ENCODE measurements at places on chromosomes 6 and 20.
A peak's percentile ranks its signal among the peaks of the same experiment; 100 is the strongest.

DNA sequence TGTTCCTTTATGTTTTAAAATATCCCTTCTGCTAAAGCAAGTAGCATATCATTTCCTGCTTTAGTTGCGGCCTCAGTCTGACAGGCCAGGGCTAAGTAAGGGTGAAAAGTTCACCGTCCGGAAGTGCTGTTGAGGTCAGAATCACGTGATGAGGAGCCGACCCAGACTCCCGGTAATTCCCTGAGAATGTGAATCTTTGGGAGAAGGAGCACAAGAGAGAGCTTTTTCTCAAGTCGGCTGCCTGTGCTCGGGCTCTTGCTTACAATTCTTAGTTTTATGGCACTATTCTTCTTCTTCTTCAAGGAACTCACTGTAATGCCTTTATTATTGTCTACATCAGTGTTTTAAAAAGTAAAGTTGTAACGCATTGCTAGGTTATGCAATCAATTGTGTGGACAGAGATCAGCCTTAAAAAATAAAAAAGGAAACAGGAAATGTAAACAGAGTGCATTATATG lies 309.3 kb downstream of the PRL start:
- DNase-seq, result peak; percentile 94

DNA sequence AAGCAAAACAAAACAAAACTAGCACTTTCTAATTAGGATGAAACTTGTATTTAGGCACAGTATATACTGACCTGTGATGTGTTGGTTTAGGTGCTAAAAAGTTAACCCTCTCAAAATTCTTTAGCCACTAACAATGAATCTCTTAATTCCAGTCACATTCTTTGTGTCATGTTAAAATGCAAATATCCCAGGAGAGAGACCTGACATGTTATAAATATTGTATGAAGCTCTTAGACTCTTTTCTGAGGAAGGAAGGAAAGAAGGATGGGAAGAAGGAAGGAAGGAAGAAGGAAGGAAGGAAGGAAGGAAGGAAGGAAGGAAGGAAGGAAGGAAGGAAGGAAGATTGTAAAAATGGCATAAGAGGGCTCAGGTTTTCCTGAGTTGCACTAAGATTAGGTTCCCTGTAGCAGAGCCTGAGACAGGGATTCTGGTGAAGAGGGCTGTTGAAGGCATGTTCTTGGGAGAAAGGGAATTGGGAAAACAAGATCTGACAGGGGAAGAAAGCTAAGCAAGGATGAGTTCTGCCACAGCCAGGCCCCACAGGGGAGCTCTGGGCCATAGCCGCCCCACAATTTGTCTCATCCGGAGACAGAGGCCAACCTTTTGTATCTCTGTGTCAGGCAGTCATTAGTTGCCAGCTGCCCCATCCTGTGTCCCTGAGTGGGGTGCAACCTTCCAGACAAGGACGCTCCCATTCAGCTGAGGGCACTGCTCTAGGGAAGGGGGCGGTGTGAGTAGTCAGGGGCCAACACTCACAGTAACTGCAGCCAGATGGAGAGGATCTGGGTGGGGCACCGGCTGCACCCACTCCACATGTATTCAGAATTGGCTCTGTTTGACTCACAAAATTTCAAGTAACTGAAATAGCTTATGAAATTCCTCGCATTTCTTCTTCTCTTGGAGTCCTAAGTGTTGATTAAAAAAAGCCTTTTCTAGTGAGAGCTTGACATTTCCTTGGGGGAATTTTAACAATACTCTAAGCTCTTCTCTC lies 189.3 kb upstream of the ARG1 start:
- DNase-seq, result peak; percentile 25

GRCh38 chr6:131226459-131227157 lies 91.3 kb downstream of the AKAP7 start:
- no peak for DNase-seq

DNA sequence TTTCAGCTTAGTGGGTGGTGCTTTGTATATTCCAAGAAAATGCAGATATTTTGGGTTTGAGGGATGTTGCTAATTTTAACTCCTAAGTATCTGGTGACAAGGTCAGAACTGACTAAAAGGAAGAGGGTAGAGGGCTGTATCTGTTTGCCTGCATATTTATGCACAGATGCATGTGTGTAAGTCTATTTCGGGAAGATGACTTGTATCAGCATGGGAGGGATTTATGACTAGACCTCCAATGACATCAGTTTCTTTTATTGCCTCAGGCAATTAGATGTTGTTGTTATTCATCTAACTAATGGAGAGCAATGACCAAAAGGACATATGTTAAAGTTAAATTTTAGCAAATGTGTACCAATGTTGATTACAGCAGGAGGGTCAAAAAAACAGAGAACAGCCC lies 734.3 kb downstream of the QKI start:
- peak; percentile 53 for DNase-seq

- no peak for DNase-seq
Measured at GRCh38 chr20:20205141-20205861, 153.0 kb downstream of the CFAP61 start.

DNA sequence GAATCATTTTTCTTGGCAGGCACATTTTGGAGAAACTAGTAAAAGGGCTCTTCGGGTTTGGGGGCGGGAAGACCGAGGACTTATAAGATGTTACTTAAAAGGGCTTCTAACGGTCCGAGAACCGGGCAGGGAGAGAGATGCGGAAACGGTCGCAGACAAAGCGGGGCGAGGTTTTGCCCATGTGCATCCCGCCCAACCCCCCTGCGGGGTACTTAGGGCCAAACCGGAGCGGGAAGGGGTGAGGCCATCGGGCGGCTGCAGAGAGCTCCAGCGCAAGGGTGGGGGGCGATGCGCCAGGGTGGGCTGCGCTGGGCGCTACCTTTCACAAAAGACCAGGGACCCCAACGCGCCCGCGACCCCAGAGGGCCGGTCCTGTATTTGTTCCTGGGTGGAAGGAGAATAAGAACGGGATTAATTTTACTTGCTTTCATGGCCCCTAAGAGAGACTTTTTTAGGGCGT lies 616 bp downstream of the TUBB start:
- peak; percentile 58 for DNase-seq

GRCh38 chr20:61499859-61500554 lies 247.9 kb downstream of the CDH4 start:
- peak; percentile 38 for DNase-seq

- DNase-seq, result peak; percentile 59
Measured at GRCh38 chr6:111757342-111757741, 115.9 kb downstream of the FYN start.

- DNase-seq, result no peak
Measured at GRCh38 chr6:15426901-15427300, 181.0 kb downstream of the JARID2 start.

DNA sequence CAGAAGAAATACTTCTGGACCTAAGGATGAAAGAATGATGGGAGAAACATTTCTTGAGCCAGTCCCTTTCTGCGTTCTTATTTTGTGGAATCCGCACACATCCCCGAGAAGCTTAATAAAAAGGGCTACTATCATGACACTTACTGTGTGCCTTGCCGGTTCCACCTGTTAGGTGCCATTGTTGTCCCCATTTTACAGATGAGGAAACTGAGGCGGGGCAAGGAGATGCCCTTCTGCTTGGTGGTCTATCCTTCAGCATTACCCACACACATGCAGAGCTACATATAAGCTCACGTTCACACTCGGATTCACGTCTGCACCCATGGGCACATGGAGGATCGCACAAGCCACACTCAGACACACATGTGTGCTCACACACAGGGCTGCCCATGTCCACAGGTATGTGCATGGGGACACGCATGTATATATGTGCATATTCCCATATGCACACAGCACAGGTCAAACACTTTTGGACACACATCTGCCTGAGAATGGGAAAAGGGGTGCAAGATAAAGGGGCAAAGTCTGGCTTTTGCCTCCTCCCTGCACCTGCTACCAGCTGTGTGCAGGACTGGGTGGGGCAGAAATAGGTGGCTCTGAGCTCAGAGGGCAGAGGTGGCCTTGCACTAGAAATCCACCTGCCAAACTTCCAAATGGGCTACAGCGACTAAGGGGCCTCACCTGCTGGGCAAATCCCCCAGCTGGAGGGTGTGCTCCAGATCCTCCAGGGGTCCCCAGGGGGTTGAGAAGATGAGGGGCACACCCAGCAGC lies 30.5 kb upstream of the ADA start:
- no peak for DNase-seq

DNA sequence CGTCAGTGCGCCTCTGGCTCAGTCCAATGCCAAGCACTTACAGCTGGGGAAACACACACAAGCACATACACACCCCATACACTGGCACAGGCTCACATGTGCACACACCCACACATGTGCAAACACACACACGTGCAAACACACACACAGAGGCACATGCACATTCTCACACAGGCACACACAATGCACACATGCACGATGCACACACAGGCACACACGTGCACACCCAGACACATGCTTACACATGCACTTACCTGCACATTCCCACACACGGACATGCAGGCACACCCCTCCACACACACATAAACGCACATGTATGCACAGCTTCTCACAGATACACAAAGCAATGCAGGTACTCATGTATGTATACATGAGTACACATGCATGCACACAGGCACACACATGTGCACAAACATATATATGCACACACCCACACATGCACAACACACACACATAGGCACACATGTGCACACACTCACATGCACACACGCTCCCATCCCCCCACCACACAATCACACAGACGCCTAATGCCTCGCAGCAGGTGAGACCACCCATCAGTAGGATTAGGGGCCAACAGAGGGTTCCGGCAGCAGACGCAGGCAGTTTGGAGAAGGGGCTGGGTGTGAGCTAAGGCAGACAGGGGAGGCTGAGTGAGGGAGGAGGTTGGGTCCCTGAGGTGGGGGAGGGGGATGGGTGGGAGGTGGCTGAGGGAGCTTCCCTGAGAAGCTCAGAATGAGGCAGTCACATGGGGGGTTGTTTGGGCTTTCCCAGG lies 71.2 kb upstream of the SLCO4A1 start:
- DNase-seq, result no peak

DNA sequence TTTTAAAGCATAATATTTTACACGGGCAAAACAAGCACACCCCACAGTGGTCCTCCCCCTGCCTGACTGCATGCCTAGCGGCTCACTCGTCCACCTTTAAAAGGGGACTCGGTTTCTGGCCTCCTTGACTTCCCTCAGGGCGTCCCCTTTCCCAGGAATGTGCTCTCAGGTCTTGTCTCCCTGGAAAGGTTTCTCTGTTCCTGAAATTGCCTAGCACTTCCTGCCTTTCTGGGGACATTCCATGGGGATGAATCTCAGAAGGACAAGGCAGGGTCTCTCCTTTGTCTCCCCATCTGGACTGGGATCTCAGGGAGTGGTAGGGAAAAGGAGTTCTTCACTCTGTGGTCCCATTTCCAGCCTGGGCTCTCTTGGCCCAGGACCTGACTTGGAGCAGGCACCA lies 4.9 kb downstream of the TCF15 start:
- DNase-seq, result peak; percentile 19

DNA sequence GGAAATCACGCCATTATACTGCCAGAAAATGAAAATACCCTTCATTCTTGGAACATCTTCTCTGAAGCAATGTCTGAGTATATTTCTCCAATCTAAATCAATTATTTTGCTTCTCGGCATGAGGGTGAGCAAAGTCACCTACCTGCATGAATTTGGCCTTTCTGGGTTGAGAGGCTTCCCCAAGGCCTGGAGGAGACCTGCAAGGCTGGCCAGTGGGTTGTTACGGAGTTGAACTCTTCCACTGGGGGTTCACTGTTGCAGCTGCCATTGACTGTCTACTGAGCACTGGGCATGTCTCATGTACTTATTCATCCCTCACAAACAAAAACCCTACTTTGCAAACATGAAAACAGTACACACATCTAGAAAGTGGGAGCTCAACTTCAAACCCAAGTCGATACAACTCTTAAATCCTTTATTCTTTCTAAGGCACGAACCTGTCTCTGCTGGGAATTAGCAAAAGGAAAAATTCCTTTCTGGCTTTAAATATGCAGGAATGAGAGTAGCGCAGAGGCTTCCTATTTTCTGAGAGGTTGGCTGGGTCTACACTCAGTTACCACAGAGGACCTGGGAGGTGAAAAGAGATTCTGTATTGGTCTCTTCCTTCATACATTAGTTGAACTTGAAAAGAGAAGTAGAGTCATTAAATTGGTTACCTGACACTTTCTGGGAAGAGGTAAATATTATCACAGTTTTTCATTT lies 87.6 kb upstream of the SGK1 start:
- no peak for DNase-seq

DNA sequence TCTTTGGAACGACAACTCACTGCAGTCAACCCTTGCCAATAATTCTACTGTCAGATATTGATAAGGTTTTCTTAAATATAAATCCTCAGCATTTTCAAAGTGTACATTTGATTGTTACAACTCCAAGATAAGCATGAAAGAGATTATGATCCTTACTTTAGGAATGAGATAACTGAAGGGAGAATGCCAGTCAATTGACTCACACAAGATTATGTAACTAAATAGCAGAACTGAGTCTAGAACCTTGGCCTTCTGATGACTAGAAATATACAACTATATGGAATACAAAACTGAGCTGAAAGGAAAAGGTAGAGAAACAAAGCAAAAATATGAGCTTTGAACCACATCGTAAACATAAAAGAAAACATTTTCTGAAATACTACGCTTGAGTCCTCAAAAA lies 26.9 kb upstream of the STXBP5 start:
- DNase-seq, result peak; percentile 50

DNA sequence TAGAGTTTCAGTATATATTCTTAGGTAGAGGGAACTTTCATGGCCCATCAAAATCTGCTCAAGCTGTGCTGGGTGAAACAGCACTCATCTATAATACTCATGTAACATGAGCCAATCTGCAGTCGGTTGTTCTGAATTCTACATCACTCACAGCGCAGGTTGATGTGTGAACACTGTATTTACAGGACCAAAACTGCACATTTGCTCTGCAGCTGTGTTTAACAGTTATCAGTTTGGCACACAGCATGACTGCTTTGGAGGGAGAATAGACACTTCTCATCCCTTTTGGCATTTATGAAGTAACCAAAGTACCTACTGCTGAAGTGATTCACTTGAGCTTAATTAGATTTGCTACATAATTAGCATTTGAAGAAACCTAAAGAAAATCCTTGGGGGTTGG lies 225.1 kb downstream of the BCKDHB start:
- DNase-seq, result no peak
